Stimulated activated CD8-positive, alpha-beta memory T cell treated with anti-CD3 and anti-CD28 coated beads, Interleukin-7, amount 100 ng/mL, for 1 hour (primary cell): ENCODE measurements at places on chromosomes 5 and 9.

GRCh38 chr9:83266666-83267496 is 203.9 kb upstream of the RASEF start:
- no peak for DNase-seq

- DNase-seq: no peak
These were observed 57.2 kb downstream of the MAPKAP1 start for GRCh38 chr9:125649826-125650225.

DNA sequence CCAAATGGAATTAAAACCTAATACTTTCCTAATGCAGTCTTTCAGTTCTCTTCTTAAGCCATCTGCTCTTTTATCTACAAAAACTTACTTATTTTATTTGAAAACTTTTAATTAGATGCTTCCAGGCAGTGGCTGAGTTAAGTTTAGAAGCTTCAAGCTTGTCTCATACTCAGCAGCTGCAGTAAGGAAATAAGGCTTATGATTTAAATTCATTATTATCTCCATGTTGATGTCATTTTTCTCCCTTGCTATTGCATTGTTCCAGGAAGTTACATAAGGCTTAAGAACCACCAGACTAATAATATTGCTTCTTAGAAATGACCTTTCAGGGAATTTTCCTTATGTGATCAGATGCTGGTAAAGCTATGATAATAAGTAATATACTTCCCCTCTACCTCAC is 119.6 kb downstream of the PPP2R2B start:
- DNase-seq: no peak

DNA sequence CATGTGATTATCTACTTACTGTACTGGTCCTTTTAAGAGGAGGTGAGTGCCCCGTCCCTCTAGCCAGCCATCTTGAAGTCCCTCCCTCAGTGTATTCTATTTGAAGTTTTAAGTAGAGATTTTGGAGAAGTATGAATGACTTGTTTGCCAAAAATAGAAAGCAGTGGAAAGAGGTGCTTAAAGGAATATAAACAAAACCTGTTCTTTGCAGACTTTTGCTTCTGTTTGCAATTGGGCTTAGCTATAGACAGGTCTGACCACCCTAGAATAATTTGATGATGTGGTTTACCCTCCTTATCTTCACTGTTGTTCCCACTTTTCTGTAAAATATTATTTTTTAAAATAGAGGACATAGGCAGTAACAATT is 21.2 kb downstream of the OSMR start:
- DNase-seq: no peak

DNA sequence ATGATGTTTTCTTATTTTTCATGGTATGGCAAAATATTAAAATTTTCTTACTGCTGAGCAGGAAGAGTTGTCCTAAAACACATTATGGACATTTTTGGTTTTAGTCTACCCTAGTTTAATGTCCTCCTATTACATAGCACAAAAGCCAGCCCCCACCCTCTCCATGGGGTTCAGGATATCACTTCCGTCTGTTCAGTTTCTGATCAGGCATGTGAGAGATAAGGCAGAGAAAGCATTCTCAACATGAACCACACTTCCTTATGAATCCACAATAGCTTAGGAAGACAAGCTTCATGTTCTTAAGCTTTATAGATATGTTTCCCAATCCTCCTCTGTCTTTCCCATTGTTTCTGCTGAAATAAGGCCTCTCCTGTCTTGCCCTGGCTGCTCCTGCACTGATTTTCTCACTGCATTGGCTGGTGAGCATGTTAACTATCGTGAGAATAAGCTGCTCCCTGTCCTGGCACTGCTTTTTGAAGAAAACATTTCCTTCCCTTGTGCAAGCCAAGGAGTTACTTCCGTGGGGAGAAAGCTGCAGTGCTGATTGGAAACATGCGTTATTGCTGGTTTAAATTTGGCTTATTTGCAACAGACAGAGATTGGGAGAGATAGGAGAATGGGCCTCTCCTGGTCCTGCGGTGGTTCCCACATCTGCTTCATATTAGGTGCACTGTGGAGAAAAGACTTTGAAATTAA is 260.3 kb upstream of the RPS23 start:
- no peak for DNase-seq

GRCh38 chr5:60803712-60804111 is 40.4 kb downstream of the ELOVL7 start:
- no peak for DNase-seq

- no peak for DNase-seq
These were observed 4.1 kb upstream of the CXXC5 start for GRCh38 chr5:139644001-139644456.

DNA sequence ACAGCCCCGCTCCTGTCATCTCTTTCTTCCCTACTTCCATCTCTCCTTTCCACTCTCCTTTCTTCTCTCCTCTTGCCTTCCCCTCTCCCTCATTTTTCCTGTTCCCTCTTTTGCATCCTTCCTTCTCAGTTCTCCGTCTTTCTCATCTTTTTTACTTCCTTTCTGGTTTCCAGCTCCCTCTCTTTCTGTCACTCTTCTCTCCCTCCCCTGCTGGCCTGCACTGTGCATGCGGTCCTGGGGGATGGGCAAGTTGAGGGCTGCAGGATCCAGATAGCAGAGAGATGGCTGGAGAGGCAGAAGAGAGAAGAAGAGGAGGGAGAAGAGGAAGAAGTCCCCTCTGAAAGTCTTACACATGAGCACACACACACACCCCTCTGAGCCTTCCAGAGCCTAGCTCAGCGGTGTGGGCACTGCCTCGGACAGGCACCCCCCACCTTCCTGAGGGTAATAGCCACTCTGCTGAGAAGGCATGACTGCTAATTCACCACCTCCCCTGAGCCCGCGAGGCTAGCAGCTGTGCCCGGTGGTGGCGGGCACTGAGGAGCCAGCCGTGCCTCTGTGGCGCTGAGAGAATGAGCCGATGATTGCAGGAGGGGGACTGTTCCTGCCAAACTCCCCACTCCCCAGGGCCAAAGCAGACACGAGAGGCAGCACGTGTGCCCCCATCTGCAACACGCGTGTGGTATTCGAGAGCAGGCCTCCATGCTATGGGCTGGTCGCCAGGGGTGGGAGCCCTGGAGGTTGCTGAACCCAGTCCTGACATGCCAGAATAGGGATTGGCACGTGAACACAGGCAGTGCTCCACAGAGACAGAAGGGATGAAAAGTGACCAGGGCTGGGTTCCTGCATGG is 3.7 kb upstream of the CAMK2A start:
- no peak for DNase-seq

- DNase-seq: no peak
These were observed 79.8 kb downstream of the MRPL36 start for GRCh38 chr5:1719860-1720259.

DNA sequence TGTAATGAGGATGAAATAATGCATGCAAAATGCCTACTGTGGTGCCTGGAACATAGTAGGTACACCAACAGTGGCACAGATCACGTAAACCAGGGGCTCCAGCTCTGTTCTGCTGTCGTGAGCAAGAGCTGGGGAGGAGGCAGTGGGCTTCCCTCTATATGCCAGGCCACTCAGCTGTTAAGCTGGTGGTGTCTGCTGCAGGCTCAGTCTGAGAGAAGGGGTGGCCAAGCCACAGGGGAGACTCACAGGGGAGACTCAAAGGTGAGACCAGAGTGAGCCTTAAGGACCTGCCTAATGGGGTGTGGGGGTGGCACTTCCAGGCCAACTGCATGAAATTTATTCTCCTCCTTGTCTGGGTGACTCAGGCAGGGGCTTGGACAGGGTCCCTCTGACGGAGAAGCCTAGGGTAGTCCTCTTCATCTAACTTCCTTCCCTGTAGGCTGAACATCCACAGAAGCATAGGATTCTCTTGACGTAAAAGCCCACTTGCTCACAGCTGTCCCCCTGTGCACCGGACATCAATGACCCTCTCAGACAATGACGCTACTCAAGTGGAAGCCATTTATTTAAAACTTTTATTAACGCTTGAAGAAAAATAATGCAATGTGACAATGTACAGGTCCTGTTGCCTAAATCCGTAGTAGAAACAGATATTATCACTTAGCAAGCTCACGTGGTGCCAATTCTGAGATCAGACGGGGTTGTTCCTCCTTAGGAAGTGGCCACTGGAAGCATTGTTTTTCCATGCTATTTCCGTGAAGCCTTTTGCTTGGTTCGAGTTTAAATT is 13.9 kb downstream of the STC2 start:
- no peak for DNase-seq

DNA sequence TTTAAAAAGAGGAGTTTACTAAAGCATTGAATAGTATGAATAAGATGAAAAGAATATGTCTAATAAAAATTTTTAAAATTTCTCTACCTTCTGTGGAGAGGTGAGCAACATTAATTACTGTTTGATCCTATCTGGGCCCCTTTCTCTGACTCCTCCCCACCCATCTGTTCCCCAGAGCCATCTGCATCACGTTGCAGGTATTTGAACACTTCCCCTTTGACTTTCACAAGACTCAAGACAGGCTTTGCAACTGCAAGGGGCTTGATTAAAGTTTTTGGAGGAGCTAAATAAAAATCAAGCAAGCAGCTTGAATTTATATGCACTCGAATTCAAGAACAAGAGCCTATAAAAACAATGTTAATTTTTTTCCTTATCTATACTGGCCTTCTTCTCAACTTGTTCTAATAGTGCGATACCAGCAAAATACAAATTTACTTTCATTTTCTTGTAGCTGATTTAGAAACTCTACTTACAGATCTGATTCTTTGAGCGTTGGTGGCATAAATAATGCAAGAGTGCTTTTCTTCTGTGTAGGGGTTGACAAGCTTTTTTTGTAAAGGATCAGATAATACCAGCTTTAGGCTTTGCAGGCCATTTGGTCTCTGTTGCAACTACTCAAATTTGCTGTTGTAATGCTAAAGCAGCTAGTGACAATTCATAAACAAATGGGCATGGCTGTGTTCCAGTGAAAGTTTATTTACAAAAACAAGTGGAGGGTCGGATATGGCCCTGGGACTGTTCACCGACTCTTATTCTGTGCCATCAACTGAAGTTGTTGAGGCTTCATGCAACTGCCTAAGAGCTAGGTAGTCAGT is 21.2 kb downstream of the TXNDC8 start:
- no peak for DNase-seq

DNA sequence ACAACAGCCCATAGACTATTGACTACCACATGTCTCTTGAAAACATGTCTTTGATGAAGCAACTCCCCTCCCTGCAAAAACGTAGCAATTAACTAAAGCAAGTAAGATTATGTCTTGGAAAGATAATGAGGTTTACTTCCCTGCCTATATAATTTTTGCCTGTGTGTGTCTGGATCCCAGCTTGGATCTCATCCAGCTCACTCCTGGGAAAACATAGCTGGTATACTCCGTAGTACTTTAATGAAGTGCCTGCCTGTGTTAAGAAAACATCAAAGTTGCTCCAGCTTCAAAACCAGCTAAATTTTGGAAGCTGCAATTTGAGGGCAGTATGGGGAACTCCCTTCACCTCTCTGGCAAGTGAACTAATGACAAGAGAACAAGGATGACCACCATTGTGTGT is 182.6 kb upstream of the C9orf72 start:
- no peak for DNase-seq

DNA sequence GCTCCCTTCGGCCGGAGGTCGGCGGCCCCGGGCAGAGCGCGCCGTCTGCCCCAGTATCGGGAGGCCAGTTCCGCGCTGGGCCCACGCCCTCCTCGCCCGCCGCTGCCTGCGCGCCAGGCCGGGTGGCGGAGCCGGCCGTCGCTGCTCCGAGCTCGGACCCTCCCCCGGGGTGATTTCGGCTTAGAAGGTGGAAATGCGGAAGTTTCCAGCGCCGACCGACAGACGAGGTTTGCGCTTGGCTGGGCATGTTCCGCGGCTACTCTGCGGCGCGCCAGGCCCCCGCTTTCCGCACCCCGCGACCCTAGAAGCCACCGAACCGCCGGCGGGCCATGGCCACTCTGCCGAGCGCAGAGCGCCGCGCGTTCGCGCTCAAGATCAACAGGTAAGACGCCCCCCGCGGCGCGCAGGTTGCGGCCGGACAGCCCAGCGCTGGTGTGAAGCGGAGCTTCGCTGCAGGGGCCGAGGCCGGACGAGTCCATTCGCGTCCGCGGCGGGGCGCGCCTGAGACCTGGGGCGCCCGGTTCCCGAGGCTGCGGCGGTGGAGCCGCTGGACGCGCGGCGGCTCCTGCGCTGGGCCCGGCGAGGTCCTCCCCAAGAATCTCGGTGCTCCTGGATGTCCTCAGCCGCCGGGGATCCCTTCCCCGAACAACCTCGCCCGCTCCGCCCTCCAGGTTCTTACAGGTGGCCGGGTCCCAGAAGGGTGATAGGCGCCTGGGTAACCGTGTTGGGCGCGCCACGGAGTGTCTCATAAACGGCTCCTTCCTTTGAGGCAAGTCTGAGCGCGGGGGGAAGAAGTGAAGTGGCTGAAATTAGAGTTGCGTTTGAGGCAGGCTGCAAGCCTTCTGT is at the start of gene DOCK8:
TSS of gene DOCK8 (plus strand) at position 218 of the 846 bp plus-strand sequence. CDS start at position 330, 112 bp downstream.
- DNase-seq: peak; percentile 29

GRCh38 chr9:127495884-127496555 is 44.7 kb downstream of the LRSAM1 start:
- DNase-seq: no peak

DNA sequence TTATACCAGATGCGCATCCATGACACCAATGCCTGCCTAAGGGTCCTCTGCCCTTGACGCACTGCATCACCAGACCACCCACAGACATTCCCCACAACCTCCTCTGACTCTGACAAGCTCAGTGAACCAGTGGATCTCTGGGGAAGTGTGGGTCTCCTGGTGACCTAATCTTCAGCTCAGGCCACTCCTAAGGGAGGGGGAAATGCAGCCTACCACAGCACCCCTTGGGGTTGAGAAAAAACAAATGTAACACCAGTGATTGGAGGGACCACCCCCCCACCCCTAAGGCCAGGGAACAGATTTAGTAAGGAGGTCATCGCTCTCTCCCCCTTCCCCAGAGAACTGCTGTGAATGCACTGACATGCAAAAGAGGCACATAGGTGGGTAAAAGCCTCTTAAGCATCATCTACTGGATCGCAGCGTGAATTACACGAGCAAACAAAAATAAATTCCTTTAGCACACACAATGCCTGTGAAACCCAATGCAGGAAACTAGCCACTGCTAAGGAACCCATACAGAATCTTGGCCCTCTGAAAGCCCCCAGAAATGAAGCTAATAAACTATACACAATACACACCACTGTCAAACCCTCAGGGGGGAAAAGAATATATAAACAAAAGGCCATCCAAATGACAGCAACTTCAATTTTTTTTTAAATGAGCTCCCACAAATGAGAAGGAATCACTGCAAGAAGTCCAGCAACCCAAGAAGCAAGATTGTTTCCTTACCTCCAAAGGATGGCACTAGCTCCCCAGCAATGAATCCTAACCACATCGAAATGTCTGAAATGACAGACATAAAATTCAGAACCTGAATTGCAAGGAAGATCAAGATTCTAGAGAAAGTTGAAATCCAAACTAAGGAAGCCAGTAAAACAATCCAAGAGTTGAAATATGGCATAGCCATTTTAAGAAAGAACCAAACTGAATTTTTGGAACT is 513.7 kb upstream of the PTGER4 start:
- no peak for DNase-seq

- DNase-seq: no peak
These were observed at the start of gene PCDHGA8 for GRCh38 chr5:141392429-141393198. Gene PCDHGA8, plus strand, starts transcription at chr5:141392633. Its CDS starts 181 bp downstream, at chr5:141392814.
